ENCODE measurements at places on chromosomes 16 and 17.
A peak's percentile ranks its signal among the peaks of the same experiment; 100 is the strongest.

GRCh38 chr16:47448830-47449575, 11.9 kb downstream of the ITFG1 start:
- no peak for DNase-seq

GRCh38 chr17:4648741-4649140, 7.3 kb upstream of the ALOX15 start:
- DNase-seq: peak; percentile 94

GRCh38 chr17:56994009-56994792, 16.3 kb downstream of the SCPEP1 start:
- no peak for DNase-seq

- DNase-seq: no peak
Observed at GRCh38 chr17:49266233-49266632, 35.6 kb upstream of the PHOSPHO1 start.

DNA sequence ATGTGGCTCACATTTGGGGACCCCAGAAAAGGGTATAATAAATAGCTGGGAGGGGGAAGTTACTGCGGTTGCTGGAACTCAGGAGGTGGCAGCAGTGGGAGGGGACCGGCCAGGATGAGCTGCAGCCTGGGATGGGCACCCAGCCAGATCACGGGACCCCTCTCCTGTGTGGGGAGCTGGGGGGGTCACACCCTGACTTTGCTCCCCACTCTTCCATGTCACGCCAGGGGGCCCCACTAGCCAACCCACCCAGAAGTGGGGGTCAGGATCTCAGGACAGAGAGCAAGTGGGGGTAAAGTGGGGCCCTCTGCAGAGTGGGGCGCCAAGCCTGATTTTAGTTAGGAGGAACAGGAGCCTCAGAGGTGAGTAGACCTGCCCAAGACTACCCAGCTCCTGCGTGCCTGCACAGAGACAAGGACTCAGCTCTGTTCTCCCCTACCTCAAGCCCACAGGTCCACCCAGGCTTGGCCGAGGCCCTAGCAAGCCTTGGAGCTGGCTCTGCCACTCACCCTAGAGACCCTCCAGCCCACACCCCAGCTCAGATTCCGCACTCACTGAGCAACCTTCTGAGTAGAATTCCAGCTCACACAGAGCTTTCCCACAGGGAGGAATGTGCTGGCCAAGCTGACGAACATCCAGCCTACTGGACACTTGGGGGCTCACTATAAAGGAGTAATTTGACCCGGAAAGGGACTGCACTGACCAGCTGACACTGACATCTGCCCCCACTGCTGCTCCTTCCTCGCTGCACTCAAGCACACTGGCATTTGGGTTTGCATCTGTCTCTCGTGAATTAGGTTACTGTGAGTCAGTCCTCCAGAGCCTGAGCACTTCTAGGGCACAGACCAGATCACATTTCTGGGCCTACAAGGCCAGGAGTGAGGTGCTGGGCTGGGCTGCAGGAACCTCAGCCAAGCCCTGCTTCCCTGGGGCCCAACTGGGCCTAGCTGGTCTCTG, 310.1 kb downstream of the C16orf95 start:
- DNase-seq: no peak
